ENCODE measurements at places on chromosomes 3 and 15.

DNA sequence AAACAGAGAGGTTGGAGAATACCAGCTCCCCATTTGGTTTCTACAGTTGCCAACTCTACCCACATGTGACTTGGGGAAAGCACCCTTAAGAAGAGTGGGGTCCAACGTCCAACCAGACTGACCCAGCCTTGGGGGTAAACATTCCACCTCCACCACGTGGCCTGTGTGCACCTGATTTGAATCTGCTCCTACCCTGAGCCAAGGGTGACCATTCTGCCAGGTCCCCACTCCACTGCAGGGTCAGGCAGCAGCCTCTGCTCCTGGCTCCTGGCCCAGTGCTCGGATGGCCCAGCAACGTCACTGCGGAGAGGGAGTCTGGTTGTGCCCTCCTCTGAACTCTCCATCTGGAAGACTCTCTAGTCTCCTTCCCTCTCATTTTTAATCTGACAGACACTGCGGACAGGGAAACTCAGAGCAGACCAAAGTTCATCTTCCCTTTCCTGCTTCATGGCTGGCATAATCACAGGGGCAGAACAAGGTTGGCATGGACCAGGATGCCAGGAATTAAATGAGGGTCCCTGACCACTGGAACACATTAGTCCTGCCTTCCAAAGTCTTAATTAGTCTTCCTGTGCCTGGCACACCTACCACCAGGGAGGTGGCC is 29.4 kb downstream of the FHIT start:
- no peak for DNase-seq

- DNase-seq = no peak
Observed at GRCh38 chr3:124201226-124201625, 209.3 kb upstream of the ROPN1 start.

DNA sequence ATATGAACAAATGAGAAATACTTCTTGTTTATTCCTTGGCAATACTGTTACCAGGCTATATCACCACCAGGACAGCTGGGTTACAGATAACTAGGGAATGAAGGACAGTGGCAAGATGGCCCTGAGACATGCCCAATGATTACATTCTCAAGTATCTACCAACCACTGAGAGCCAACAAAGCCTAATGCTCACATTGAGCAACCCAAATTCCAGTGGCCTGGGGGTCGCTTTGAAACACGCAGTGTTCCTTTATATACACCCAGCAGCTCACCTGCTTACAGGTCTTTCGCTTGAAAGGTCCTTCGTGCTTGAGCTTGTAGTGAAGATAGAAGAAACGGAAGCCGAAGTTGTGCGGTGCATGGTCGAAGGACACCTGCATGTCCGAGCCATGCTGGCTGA is 45.1 kb downstream of the SPATA12 start:
- no peak for DNase-seq

DNA sequence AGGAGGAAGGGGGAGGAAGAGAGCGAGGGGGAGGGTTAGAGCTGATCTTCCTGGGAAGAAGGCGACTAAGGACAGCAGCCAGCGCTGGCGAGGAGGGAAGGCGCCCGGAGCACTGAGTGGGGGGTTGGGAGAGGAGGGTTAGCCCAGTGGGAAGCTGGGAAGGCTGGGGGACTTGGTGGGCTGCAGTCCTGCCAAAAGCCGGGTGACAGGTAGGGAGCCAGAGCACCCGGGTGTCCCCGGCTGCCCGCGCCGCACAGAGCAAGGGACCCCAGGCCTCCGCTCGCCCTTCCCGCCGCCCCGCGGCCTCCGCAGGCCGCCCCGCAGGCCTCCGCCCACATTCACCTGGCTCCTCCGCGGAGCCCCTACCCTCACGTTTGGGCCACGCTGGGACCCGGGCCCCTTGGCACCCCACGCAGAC is 448 bp downstream of the SLC12A8 start:
- peak; percentile 27 for DNase-seq

GRCh38 chr3:153574445-153574844 is 412.4 kb downstream of the RAP2B start:
- DNase-seq = no peak

GRCh38 chr3:111577798-111578685 is 17.1 kb downstream of the ZBED2 start:
- DNase-seq = no peak

All from neuronal stem cell (in vitro differentiated cells).